ENCODE measurements at places on chromosomes 7 and 10. TPM values are rescaled to one million over a fixed set of nuclear protein-coding genes. Genes with fewer than 3 reads are reported as not detected.

RHOBTB1 gene
- total RNA-seq, result 16.8 TPM

GRCh38 chr10:122464586-122464985, 3.2 kb downstream of the HTRA1 start:
- DNase-seq, result no peak

DNA sequence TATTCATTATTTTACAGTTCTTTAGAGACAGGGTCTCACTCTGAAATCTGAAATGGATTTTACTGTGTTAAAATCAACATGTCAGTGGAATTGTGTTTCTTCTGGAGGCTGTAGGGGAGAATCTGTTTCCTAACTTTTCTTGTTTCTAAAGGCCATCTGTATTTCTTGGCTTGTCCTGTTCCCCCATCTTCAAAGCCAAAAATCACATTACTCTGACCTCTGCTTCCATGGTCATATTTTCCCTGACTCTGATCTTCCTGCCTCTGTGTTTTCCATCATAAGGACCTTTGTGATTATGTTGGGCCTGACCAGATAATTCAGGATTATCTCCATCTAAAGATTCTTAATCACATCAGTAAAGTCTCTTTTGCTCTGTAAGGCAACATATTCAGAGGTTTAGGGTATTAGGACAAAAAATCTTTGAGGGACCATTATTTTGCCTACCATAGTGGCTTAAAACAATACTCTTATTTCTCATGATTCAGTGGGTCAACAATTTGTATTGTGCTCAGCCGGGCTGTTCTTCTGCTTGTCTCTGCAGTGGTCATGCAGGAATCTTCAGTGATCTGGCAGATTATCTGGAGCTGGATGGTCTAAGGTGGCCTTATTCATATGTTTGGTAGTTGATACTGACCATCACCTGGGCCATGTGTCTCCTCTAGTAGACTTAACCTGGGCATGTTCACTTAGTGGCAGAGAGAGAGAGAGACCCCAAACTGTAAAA, 5.7 kb downstream of the ANLN start:
- no peak for DNase-seq

DNA sequence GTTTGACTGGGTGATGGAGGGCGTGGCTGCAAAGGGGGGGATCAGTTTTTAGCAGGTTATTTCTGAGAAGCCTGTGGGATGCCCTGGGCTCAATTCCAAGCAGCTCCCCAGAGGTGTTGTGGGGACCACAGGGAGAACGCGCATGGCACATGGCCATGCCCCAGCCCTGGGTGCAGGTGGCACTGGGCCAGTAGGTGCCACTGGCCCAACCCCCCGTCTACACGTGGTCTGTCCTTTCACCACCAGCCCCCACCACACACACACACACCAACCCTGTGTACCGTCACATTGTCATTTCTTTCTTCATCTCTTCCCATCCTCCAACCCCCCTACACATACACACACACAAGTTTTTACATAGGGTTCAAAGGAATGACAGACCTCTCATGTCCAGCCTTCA, 115.1 kb upstream of the STK17A start:
- no peak for DNase-seq

DNA sequence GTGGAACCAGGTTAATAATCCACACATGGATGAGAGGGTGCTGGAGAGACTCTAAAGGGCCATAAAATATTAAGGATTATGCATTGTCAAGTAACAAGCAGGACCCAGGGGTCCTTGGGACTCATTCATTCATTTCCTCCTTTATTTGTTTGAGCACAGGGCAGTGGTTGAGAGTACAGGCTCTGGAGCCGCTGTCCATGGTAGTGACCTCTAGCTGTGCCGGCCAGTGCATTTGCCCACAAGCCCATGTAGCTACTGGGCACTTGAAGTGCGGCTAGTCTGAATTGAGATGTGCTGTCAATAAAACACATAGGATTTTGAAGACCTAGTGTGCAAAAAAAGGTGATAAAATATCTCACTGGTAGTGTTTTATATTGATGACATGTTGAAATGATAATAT, 137.6 kb downstream of the C10orf105 start:
- DNase-seq, result peak; percentile 28

GRCh38 chr10:125441151-125441550, 241.8 kb downstream of the TEX36 start:
- no peak for DNase-seq

CNPY1 gene
- total RNA-seq, result not detected

- DNase-seq, result no peak
Observed at GRCh38 chr7:127948312-127948711, 82.9 kb downstream of the LRRC4 start.

GRID2IP gene
- total RNA-seq, result 0.86 TPM

NACAD gene
- 4.9 TPM for total RNA-seq

- no peak for DNase-seq
Observed at GRCh38 chr7:24318326-24318725, 34.3 kb downstream of the NPY start.

GRCh38 chr7:139455789-139456188, 27.7 kb downstream of the KLRG2 start:
- no peak for DNase-seq

ANKRD22 gene
- 11.6 TPM for total RNA-seq

GRCh38 chr7:144835155-144835611, 670 bp downstream of the TPK1 start:
- DNase-seq, result peak; percentile 34

GRCh38 chr7:94056796-94057207, 52.6 kb upstream of the BET1 start:
- DNase-seq, result no peak
